ENCODE measurements at places on chromosomes 16 and 17. TPM values are rescaled to one million over a fixed set of nuclear protein-coding genes. Genes with fewer than 3 reads are reported as not detected.

DNA sequence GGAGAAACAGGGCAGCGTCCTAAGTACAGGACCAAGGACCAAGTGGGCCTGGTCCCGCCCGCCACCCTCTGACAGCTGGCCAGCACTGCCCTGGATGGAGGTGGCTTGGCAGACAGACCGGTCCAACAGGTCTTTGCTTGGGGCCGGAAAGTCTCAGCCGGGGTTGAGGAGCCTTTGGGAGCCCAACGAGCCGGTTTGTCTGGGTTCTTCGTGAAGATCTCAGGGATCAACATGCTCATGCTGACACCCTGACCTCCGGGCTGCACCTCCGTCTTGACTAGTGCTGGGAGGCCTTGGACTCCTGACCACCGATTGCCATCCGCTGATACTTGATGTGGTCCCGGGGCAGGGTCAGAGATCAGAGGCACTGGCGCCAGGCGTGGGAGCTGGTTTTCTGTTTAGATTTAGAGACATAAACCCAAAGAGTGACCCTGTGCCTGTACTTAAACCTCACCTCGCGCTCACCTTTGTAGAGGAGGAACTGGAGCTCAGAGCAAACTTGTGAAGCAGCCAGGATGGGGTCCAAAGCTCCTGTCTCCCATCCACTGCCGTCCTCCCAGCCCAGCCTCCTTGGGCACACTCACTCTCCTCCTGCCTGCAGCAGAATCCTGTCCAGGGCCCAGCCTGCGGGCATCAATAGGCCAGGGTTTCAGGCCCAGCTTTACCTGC lies 92.1 kb upstream of the GSE1 start:
- peak; percentile 57 for DNase-seq

DNA sequence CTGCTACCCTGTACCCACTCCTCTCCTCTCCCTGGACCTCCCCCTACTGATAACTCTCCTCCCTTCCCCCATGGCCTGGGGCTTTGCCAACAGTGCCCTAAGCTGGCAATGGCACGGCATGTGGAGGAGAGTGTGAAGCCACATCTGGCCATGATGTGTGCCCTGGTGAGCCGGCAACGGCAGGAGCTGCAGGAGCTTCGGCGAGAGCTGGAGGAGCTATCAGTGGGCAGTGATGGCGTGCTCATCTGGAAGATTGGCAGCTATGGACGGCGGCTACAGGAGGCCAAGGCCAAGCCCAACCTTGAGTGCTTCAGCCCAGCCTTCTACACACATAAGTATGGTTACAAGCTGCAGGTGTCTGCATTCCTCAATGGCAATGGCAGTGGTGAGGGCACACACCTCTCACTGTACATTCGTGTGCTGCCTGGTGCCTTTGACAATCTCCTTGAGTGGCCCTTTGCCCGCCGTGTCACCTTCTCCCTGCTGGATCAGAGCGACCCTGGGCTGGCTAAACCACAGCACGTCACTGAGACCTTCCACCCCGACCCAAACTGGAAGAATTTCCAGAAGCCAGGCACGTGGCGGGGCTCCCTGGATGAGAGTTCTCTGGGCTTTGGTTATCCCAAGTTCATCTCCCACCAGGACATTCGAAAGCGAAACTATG lies 5.2 kb downstream of the TRAF4 start:
- no peak for DNase-seq

- DNase-seq = no peak
These were observed 2.0 kb upstream of the CTRB2 start for GRCh38 chr16:75208861-75209505.

Gene MAPT
- 4.6 TPM for polyA plus RNA-seq

DNA sequence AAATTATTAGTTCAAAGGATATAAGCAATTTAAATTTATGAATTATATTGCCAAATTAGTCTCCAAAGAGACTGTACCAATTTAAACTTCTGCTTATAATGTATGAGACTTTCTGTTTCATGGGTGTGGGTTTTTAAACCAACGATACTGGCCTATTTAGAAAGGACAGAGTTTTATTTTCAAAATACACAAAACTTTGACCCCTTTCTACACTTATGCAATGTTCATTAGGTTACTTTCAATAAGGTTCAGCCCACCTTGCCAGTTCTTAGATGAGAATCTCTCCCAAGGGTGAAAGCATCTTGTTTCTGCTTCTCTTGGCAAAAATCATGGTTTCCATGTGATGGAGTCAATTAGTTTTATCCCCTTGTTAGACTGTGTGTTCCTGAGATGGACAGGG lies 84.7 kb downstream of the MYO1D start:
- DNase-seq = no peak

Data from right lung (tissue), 10 donors.